Cardiac muscle cell (in vitro differentiated cells and primary cell): ENCODE measurements at places on chromosomes 2 and 18.

GRCh38 chr2:238113611-238114010, 13.5 kb downstream of the ESPNL start:
- no peak for DNase-seq

DNA sequence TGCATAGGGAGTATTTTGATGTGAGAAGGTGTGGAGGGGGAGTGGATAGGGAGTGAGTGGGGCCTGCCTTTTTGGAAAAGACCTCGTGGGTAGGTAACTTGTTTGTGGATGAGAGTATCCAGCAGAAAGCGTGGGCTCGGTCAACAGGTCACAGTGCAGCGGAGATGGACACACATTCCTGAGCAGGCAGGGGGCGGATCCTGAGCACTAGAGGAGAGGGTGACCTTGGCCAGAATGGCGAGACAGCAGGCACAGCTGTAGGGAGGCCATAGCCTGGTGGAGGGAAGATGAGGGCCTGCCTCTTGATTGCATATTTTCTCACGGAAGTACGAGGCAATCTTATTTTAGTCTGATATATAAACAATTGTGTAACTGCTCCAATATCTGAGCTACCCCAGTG, 3.6 kb upstream of the MC2R start:
- no peak for DNase-seq

DNA sequence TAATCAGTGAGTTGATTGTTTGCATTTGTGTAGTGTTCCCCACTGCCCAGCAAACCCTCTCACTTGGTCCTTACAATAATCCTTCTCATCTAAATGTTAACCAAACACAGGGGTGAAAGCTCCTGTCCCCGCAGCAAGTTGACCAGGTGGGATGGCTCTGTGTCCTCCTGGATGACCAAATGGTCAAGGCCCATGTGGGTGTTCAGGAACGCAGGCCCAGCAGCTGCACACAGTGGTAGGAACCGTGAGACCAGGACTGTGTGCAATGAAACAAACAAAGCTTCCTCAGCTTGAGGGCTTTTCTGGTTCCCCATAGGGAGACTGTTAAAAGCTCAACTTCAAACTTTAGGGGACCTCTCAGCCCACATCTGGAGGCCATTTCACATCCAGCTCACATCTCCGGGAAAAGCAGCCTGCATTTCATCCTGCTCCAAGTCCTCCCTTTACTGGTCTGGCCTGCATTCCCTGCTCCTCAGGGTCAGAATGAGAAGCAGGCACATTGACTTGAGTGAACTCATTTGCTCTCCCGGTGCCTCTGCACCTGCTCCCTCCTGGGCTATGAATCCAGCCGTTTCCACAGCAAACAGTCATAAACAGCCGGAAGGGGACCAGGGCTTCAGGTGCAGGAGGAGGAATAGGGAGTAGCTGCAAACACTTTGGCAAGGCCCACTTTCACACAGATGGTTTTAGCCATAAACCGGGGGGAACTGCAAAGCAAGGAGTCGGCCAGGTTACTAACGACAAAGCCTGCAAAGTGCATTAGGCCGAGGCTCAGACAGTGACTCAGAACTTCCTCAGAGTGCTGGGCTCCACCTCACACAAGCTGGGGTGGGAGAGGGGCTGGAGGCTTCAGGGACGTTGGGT, 144.7 kb downstream of the CAPN13 start:
- DNase-seq: no peak

DNA sequence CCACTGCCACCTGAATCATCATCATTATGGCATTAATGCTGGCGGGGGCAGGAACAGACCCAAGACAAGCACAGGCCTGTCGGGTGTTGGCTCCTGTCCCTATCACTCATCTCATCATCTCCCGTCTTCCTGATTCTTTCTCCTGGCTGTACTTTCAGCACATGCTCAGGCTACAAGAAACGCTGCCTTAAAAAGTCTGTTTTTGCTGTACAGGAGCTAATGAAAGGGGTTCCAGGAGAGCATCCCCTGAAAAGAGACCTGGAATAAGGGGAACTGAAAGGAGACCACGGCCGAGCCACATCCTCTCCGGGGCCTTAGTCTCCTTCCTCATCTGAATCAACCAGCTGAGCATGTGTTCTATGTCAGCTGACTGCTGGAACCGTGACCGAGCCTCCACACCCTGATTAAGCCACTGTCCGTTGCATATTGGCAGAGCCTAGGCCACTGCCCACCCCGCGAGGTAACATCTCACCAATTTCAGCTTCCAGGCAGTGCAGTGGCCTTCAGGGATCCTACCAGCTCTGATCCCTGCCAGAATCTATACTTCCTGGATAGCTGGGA, 62.6 kb downstream of the DNMT3A start:
- DNase-seq: no peak

DNA sequence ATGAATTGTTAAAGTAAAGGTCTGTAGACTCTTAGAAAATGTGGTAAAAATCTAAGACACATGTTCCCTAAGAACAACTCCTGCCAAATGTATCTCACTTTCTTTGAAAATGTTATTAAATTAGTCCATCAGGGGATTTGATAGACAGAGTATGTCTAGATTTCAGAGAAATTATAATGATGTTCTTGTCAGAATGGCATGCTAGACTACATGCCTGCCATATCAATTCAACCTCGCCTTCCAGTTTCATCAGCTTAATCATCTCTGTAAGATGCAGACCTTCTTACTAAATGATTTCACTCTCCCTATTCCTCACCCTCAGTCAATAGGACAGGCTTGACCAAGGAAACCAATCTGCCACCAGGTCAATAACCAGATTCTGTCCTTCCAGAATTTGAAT, 368.4 kb downstream of the TXNL1 start:
- DNase-seq: no peak

GRCh38 chr2:579351-579886, 97.8 kb downstream of the TMEM18 start:
- DNase-seq: no peak

DNA sequence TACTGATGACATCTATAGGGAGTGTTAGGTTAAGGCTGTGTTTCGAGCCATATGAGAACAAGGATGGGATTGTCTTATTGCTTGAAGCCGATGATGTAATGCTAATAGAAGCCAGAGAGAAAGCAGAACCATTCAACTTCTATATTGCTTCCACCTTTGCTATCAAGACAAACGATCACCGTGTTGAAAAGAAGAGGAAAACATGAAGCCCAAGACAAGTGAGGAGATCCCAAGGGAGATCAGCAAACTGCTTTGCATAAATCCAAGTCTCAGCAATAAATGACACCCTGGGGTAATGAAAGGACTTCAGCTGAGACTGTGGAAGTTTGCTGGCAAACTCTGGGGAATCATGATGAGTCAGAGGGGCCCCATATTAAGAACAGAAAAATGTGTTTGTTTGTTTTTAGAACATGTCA, 206.2 kb downstream of the NCKAP5 start:
- peak; percentile 18 for DNase-seq

DNA sequence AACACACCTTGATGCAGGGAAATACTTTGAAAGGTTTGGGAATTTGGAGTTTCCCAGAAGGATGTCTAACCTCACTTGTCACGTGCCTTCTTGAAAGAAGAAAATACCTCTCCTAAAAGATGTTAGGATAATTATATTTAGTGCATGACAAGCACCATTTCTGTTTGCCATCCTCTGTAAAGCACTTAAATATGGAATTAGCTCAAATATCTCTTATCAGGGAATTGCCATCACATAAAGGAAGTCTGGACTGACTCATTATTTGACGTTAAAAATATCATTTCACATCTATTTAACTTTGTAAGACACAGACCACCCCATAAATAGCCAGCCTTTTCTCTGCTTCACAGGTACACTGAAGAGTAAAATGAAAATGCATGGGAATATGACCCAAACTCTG, 140.1 kb downstream of the STK39 start:
- DNase-seq: no peak

DNA sequence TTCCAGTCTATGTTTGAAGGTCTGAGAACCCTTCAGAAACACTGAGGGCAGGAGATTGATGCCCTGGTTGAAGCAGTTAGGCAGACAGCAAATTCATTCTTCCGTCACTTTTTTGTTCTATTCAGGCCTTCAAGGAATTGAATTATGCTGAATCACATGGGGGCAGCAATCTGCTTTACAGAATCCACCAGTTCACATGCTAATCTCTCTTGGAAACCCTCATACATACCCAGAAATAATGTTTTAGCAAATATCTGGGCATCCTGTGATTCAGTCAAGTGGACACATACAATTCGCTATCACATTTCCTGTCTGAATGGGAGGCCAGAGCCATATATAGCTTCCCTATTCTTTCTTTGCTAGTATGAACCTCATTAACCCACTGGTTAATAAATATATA, 301.4 kb upstream of the CNTNAP5 start:
- peak; percentile 6 for DNase-seq

DNA sequence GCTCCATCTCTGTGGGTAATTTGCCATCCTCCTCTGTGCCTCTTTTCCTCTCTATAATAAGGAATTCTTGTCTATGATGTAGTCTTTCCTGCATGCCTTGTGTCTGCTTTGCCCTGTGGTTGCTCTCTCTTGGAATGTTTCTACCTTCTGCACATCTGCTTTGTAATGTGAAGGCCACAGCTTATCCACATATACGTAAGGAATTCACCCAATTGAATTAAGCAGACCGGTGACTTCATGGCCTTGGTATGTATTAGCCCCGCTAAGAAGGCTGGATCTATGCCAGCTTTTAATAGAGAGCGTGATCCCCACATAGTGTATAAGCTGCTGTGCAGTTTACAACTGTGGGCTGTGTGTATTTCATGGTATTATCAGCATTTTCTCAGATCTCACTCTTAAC, 274.7 kb downstream of the RNF144A start:
- DNase-seq: peak; percentile 22

DNA sequence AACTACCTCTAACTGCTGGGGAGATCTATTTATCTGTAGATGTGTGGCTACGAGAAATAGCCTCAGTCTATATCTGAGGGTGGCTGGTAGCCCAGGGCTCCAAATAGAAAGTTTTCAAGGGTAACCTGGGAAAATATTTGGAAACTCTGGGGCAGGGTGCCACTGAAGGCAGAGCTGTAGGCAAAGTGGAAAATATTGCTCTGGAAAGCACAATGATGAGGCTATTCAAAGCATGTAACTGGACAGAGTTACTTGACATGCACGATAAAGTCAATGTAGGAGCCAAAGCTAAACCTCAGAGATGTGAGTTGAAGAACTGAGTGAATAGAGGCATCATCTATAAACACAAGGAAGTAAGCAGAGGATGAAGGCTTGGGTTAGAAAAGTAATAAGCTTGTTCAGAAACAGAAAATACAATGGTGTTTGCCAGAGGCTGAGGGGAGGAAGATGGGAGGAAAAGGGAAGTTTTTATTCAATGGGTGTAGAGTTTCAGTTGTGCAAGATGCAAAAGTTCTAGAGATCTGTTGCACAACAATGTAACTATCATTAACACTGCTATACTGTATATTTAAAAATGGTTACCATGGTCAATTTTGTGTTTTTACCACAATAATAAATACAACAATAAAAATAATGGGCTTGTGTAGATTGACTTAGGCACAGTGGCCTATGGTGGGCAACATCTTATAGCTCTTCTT, 171.6 kb downstream of the MBD2 start:
- no peak for DNase-seq

GRCh38 chr2:179239195-179239594, 25.4 kb downstream of the SESTD1 start:
- no peak for DNase-seq

DNA sequence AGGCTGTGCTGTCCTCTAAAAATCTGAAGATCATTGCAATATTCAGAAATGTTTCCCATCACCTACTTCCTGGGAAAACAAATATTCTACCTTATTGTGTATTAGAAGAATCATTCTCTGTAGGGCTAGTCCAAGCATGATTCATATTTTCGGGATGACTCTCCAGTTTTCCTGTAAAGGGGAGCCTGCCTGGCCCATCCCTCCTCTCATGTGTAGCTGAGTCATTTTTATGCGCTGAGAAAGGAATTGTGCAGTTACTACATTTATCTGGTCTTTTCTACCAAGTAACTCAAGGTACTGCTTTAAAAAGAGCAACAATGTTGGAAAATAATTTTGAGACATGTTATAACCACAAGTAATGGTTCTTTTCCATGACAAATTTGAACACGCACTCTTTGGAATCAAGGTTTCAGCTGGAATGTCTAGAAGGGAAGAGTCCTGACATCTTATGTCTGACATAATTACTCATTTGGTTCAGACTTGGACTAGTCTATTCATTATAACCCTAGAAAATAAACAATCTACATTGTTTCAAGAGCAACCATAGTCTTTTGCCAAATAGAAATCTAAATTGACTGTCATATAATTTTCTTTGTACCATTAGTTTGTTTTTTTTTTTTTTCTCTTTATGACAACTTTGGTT, 6.6 kb downstream of the DSG3 start:
- DNase-seq: peak; percentile 65

DNA sequence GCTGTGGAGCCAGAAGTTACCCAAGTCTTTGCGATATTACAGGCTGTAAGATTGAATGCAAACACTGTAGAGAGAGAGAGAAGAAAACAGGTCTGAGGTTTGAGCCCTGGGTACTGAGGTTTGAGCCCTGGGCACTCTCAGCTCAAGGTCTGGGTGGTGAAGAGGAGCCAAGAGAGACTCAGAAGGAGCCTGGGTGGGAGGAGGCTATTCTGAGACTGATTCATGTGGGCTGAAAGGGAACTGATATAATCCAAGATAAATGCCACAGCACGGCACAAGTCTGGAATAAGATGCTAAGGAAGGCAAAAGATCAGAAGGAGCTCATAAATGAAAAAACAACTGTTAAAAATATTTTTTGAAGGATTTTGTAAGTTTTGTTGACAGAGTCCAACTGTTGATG, 407.6 kb upstream of the HS6ST1 start:
- DNase-seq: no peak

GRCh38 chr18:46373791-46374190, 269.6 kb downstream of the HAUS1 start:
- DNase-seq: no peak

DNA sequence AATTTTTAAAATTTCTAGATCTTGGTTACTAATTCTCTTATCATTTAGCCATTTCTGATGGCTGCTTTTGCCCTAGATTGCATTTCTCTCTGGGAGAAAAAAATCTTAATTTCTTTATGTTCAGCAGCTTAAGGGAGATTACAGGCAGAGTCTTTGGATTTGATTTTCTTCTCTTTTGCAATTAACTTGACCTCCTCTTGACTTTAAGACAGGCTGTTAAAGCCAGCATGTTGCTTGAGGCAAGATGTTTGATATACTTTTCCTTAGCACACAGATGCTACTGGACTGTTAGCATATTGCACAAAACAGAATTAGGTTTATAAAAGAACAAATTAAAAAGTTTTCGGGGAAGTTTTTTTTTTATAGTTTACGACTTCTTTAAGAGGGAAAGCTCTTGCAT, 50.0 kb downstream of the XRCC5 start:
- no peak for DNase-seq

DNA sequence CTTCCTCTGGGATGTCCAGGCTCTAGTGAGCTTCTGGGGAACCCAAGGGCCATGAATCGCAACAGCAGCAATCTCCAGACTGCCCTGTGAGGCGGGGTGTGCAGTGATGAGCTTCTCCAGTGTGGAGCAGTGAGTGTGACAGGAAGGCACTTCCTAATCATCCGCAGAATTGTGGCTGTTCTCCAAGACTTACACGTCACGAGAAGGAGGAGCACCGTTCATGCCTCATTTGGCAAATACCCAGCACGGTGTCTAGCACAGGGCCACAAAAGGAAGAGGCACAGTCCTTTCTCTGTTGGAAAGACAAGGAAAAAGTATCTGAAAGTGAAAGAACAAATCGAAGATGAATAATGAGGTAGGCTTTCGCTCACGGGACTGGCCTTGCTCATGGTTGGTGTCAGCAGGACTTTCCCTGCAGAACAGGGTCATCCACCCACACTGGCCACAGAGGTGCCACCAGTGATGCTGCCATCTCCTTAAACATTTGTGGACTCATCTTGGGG, 125.1 kb upstream of the HAAO start:
- peak; percentile 95 for DNase-seq
